Natural killer cell treated with Interleukin-12 subunit alpha and Interleukin-12 subunit beta and Interleukin-15 and Interleukin-18, amount 100 ng/mL, for 72 hours (primary cell): ENCODE measurements at places on chromosomes 4 and X. TPM values are rescaled to one million over a fixed set of nuclear protein-coding genes. Genes with fewer than 3 reads are reported as not detected.

- no peak for DNase-seq
Observed at GRCh38 chr4:60187428-60187827, 1012.7 kb upstream of the ADGRL3 start.

- no peak for DNase-seq
Observed at GRCh38 chr4:161061046-161061445, 1102.8 kb downstream of the FSTL5 start.

- no peak for DNase-seq
Observed at GRCh38 chrX:68238568-68238967, 194.7 kb downstream of the OPHN1 start.

ASB12 gene
- not detected for total RNA-seq

DNA sequence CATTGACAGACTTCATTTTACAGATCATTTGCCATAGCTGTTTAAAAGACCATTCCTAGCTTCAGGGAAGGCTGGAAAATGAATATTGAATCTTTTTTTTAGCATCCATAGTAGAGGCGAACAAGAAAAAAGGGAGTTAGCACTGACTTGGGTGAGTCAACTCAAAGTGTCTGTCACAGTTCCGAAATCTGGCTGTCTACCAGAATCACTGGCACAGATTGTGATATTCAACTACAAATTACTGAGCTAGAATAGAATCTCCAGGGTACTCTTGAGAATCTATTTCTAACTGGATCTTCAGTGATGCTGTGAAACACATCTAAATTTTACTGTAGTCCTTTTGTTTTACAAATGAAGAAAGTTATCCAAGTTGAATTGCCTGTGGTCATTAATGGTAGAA lies 31.5 kb downstream of the SEC24B start:
- no peak for DNase-seq

FMR1NB gene
- total RNA-seq, result not detected

DNA sequence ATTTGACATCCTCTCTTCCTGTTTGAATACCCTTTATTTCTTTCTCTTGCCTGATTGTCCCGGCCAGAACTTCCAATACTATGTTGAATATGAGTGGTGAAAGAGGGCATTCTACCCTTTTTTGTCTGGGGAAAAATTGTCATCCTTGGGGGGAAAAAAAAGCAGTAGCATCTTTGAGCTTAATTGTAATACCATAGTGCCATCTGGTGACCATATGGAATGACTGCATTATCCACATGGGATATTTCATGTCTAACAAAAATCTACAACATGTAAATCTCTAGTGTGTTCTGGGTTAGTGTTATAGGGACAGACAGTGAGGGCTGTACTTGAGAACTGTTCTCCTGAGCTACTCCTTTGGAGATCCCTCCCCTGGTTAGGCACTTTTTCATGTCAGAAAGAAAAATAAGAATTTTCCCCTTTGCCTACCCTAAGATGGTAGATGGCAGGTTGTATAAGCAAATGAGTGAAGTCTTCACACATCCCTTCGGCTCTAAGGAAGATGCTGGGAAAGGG lies 26.0 kb downstream of the CAPN6 start:
- DNase-seq, result no peak

DNA sequence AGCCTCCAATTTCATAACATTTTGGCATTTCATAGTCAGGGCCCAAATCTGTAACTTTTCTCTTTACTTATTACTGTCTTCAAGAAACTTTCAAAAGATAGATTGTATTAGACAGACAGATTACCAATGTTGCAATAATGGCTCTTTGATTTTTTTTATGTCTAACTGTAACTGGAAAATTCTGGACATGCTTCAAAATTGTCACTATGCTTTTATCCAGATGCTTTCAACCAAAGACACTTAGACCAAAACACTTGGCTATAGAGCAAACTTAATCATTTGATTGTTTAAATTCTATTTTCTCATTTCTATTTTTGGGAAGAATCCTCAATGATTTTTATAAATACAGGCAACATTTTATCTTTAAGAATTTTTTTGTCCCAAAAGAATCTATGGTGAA lies 10.4 kb downstream of the ZXDA start:
- DNase-seq, result no peak
